ENCODE measurements at places on chromosomes 16 and 17. TPM values are rescaled to one million over a fixed set of nuclear protein-coding genes. Genes with fewer than 3 reads are reported as not detected.

DNA sequence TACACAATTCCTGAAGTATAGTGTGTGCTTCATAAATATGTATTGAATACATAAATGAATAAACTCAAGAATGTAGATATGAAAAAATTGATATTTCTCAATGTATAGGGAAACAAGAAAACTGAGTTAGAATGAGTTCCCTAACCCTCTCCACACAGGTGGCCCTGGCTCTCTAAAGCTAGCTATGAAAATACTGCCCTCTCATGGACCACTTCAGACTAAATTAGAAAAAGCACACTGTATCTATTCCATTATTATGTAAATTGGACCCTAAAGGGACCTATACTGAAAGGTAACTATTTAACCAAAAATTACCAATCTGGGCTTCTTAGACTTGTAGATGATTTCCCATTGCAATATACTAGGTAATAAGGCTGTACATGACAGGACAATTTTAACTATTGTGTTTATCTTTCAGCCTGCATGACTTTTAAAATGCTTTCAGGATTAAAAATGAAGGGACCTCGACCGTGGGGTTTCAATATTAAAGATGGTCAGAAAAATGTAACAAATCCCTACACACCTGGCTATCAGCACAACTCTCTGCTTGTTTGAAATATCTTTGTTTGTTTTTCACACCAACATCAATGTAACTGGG lies 672.5 kb upstream of the KIF2B start:
- DNase-seq: no peak

- no peak for DNase-seq
These were observed 15.7 kb downstream of the ZDHHC7 start for GRCh38 chr16:84995663-84996062.

GUCY2D gene
- not detected for total RNA-seq

- DNase-seq: no peak
These were observed 172.0 kb downstream of the AXIN2 start for GRCh38 chr17:65389426-65389825.

DNA sequence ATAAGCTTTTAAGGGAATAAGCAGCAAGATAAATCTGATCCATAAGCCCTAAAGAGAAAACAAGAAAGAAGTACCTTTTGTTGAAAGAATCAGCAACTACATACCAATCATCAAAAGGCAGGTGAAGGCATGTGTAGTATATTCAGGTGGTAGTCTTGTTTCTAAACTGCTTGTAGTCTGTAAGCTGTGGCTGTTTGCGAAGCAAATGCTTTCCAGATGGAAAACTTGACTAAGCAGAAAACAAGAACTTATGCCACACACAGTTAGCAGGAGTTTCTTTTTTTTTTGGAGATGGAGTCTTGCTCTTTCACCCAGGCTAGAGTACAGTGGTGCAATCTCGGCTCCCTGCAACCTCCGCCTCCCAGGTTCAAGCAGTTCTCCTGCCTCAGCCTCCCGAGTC lies 5.7 kb downstream of the CBX1 start:
- no peak for DNase-seq

ZNF750 gene
- total RNA-seq: 5.6 TPM

GPRC5B gene
- 16.3 TPM for total RNA-seq

DNA sequence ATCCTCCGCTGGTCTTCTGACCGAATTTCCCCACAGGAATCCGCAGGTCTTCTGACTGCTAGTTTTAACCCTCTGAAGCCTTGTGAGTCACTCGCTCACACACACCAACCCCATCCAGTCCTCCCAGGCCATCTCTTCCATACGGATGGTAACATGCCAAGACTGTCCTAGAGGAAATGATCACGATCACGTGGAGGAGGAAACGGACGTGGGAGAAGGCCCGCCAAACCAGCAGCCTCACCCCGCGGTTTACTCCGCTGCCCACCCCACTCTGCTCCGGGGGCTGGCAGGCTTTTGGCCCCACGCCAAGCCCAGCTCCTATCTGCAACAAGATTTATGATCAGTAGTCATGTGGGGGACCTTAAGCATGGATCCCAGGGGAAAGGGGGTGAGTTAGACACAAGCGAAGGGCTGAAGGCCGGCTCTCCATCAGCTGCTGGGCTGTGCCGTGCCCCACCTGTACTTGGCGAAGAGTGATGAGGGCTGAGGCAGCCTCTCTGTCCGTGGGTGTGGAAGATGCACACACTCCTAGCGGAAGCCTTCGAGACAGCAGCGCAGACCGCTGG lies 1.5 kb upstream of the FAAP100 start:
- no peak for DNase-seq

DNA sequence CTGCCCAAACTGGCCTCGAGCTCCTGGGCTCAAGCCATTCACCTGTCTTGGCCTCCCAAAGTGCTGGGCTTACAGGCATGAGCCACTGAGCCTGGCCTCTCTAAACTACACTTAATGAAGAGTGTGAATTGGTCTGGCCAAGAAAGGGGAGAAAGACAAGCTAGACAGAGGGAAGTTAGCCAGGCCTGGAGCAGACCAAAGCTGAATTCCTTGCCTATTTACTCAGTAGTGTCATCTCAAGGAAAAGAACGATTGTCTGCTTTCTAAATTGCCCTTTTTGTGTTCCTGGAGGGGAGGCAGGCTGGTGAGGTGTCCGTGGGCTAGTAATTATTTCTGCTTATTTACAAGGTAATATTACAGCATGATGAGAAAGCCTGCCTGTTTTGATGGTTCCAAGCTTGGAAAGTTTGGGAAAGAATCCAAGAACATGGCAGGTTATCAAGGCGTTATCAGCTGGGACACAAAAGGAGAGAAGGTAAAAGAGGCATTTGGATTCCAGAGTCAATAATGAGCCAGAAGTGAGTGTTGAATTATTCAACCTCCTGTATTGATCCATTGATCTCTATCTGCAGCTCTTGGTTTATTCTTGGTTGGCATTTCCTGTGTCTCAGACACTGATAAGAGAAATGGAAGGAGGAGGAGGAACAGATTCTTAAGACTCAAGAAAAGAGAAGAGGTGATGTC lies 6.3 kb upstream of the CBFB start:
- DNase-seq: peak; percentile 2

HP gene
- 543 TPM for total RNA-seq

- DNase-seq: peak; percentile 72
These were observed 17.4 kb upstream of the C17orf107 start for GRCh38 chr17:4881761-4882555.

MILR1 gene
- total RNA-seq: 8.3 TPM

- DNase-seq: peak; percentile 10
These were observed 132.9 kb upstream of the CRHR1 start for GRCh38 chr17:45651145-45651709.

TNFRSF17 gene
- 0.44 TPM for total RNA-seq

GRCh38 chr16:65863236-65863635 lies 503.3 kb upstream of the CDH5 start:
- no peak for DNase-seq

CBX1 gene
- 45.2 TPM for total RNA-seq

EPOP gene
- 2.0 TPM for total RNA-seq

HSD11B2 gene
- 10.2 TPM for total RNA-seq

DNA sequence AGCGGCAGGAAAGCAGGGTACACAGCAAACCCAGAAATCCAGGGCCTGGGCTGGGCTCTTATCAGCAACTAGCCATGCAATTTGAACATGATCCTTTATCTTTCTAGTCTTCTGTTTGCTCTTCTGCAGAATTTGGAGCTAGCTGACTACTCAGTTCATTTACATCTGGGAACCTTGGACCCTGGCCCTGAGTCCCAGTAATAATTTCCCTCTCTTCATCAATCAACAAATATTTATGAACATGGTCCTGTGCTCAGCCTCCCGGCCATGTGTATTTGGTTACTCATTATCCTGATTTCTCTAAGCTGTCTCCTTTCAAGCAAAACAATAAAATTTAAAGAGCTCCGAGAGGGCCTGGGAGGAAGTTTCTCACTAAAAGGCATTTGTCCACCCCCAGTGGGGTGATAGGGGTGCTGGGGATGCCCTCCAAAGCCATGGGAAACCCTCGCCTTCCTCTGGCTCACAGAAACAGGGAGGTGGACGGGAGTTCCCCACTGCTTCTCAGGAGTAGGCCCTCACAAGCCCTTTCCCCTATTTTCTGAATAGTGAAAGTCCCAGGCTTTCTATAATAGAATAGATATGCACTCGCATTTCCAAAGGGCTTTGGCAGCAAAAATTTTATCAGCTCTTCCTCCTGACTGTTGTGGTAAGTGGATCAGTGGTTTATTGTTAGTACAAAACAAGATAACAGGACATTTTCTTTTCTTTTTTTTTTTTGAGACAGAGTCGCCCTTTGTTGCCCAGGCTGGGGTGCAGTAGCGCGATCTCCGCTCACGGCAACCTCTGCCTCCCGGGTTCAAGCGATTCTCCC lies 6.9 kb upstream of the WDR59 start:
- no peak for DNase-seq

GRCh38 chr16:17244872-17245551 lies 225.7 kb downstream of the XYLT1 start:
- no peak for DNase-seq

PTGES3L gene
- 0.66 TPM for total RNA-seq

DNA sequence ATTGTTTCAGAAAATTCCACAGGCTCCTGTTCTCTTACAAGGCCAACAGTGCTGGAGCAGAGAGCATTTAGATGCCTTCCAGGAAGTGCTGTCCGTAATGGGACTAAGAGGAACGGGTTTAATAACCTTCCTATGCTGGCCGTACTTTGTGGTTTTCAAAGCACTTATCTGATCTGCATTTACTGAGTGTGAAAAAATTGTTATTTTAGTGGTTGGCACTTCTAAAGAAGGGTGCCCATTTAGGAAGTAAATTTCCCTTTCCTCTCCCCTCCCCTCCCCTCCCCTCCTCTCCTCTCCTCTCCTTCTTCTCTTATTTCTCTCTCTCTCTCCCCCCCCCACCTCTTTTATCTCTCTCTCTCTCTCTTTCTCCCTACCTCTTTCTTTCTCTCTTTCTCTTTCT lies 72.0 kb upstream of the DNAJA2 start:
- DNase-seq: no peak

GRCh38 chr16:79347277-79347676 lies 253.3 kb downstream of the MAF start:
- no peak for DNase-seq

- peak; percentile 29 for DNase-seq
These were observed 26.2 kb upstream of the PIK3R5 start for GRCh38 chr17:8991514-8992285.

DNA sequence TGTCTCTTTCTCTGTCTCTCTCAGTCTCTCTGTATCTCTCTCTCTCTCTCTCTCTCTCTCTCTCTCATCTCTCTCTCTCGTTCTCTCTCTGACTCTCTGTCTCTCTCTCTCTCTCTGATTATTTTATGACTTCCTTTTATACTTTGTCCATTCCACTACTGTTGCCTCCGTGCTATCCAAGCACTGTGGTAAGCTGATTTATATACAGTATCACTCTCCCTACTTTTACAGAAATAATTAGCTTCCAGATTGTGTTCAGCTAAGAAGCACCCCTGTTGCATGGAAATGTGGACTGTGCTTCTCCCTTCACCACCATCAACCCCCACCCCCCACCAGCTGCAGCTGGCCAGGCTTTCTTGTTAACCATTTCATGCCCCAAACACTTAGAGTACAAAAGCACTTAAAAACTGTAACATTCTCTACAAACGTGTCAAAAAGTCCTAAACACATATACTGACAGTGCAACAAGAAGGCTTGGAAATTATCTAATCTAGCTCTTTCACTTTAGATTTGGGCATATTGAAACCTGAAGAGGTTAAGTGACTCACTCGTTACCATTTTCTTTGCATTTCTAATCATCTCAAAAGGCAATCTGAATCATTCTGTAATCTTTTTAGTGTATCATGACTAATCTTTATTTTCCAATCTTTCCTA lies 11.6 kb upstream of the TMEM100 start:
- DNase-seq: no peak

- DNase-seq: no peak
These were observed 3.1 kb upstream of the MED11 start for GRCh38 chr17:4728124-4728523.

GRCh38 chr17:48555258-48556228 lies 10.6 kb upstream of the HOXB2 start:
- DNase-seq: no peak

EFNB3 gene
- total RNA-seq: 5.7 TPM

- peak; percentile 72 for DNase-seq
These were observed 8.1 kb upstream of the DNASE1 start for GRCh38 chr16:3646348-3646920.

DNA sequence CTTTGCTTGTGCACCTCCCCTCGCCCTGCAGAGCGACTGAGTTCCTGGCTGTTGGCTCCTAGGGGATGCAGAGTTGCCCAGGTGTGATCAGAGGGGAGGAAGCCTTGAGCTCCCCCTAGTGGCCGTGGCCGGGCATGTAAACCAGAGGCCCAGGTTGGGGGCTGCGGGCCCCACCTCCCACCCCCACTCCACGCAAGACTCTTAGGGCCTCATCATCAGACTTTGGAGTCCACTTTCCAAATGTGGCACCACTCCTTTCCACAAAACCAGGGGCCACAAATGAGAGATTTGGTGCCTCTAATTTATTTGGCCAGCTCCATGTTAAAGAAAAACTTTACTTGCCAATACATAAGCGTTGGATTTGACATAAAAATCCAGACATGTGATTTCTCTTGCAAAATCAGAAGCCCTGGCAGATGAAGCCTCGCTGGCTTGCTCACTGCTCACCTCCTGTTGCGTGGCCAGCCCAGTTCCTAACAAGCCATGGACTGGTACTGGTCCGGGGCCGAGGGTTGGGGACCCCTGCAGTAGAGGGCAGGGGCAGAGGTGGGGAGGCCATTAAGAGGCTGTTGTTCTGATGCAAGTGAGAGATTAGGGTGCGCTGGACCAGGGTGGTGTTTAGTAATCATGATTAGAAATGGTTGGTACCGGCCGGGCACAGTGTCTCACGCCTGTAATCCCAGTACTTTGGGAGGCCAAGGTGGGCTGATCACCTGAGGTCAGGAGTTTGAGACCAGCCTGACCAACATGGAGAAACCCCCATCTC lies 28.7 kb upstream of the GAS7 start:
- DNase-seq: no peak

DNA sequence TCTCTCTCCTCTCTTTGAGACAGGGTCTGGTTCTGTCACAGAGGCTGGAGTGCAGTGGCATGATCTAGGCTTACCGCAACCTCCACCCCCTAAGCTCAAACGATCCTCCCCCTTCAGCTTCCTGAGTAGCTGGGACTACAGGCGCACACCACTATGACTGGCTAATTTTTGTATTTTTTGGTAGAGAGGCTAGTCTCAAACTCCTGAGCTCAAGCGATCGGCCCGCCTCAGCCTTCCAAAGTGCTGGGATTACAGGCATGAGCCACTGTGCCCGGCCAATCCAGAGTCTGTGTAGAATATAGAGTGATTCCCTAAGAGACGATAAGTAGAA lies 65.8 kb upstream of the RPH3AL start:
- no peak for DNase-seq

NDE1 gene
- total RNA-seq: 34.7 TPM

- no peak for DNase-seq
These were observed 112.0 kb upstream of the METRNL start for GRCh38 chr17:82967268-82968032.

DNA sequence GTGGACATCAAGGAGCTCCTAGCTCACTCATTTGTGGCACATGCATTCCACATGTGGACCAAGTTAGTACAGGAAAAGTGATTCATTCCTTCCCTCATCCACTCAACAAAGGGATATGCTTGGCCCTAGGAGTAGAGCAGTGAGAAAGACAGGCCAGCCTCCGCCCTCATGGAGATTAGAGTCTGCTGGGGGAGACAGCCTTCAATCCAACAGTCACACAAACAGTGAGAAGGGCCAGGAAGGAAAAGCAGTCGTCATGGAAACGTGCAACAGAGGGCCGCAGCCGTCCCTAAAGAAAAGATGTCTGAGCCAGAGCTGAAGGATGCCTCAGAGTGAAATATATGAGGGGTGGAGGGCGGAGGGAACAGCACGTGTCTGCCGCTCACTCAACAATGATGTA lies 109.9 kb downstream of the VPS53 start:
- DNase-seq: no peak

GRCh38 chr16:87017371-87018012 lies 299.7 kb downstream of the C16orf95 start:
- no peak for DNase-seq

TMEM98 gene
- 59.7 TPM for total RNA-seq

SNTB2 gene
- 36.6 TPM for total RNA-seq
